ENCODE measurements at places on chromosomes 6 and 20.

DNA sequence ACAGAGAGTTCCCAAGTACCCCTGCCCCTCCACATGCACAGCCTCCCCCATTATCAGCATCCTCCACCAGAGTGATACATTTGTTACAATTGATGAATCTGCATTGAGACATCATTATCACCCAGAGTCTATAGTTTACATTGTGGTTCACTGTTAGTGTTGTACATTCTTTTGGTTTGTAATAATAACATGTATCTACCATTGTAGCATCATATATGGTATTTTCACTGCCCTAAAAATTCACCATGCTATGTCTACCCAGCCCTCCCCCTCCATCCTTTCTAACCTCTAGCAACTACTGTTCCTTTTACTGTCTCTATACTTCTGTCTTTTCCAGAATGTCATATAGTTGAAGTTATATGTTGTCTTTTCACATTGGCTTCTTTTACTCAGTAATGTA is 273.9 kb upstream of the RNF217 start:
- DNase-seq: no peak

- DNase-seq: no peak
Observed at GRCh38 chr6:166834049-166834448, 122.3 kb downstream of the RNASET2 start.

DNA sequence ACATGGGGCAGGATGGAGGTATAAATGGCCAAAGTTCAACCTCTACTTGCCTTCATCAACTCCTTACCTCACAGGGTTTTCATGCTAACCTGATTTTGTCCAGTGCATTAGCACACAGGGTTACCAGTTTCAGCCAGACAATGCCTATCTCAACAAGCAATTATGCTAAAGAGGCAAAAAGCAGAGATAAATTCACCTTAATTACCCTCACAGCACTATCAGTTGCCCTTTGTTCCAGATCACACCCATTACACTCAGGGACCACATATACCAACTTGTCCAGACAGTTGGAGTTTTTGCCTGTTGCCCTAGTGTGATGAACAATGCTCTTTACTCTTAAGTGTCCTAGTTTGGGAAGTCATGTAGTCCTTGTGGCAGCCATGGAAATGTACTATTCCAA is 174.5 kb upstream of the MOCS1 start:
- no peak for DNase-seq

DNA sequence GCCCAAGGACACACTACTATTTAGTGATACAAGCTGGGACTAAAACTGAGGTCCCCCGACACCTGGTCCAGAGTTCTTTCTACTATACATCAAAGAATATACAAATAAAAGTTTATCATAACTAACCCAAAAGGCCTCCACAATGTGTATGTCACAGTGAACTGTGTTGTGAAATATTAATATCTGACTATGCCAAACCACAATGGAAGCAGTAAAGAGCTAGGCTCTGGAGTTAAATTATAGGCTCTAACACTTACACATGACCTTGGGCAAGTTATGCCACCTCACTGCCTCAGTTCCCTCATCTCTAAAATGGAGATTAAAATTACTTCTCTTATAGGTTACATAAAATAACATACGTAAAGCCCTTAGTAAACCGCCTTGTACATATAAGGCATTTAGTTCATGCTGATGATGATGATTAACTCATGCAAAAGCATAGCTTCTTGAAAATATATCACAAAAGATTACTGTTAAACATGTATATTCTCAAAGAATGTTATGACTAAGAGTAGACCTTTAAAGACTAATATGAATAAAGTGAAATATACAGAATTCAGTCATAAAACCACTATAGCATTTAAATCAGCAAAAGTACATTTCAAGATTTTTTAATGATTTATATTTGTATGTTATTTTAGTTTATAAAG is 5.7 kb downstream of the SUPT3H start:
- DNase-seq: no peak

GRCh38 chr6:35260591-35261570 is 1.3 kb downstream of the ZNF76 start:
- no peak for DNase-seq

GRCh38 chr6:51626391-51626790 is 461.0 kb downstream of the PKHD1 start:
- no peak for DNase-seq

DNA sequence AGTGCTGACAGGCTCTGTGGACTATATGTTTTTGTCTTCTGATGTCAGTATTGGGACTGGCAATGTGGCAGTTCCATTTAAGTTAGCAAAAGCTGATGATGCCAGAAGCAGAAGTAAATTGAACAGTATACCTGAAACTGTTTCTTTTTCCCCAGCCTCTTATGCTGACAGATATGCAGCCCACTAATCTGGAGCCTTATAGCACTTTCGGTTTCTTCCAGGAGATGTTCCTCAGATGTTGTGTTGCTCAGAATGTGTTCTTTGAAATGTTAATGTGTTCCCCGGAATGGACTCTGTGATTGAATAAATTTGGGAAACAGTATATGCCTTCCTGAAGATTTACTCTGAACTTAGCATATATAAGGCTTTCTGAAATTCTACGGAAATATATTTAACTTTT is 80.7 kb upstream of the MRAP2 start:
- no peak for DNase-seq

DNA sequence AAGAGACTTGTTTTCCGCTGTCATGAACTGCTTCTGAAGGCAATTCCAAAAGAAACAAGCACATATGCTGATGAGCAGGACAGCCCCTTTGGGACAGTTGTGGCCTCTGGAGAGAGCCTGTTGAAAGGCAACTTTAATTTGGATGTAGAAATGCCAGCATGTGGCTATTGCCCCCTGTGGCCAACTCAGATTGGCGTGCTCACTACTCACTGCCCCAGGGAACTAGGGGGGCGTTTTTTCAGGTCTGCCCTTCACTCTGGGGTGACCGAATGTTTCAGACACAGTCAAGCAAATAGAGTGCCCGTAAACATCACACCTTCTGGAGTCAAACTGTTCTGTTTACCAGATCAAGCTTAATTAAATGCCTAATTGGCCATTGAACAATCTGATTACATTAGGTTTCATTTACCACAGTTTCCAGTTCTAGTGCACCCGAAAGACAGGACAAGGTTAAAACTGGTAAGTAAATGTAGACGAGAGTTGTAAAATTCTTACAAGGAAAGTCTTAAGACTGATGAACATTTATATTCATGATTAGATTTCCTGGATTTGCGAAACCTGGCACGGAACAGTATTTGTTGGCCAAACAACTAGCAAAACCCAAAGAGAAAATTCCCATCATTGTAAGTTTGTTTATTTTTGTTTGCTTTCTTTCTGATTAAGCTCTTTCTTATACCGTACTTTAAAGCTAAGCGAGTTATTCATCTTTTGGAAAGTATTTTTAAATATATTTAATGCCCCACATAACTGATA is 75.9 kb upstream of the SYNJ2 start:
- DNase-seq: no peak

All from RKO (cell line).